Stimulated activated CD8-positive, alpha-beta memory T cell treated with anti-CD3 and anti-CD28 coated beads, Interleukin-4, amount 100 ng/mL, for 4 hours (primary cell): ENCODE measurements at places on chromosomes 2 and 18.

DNA sequence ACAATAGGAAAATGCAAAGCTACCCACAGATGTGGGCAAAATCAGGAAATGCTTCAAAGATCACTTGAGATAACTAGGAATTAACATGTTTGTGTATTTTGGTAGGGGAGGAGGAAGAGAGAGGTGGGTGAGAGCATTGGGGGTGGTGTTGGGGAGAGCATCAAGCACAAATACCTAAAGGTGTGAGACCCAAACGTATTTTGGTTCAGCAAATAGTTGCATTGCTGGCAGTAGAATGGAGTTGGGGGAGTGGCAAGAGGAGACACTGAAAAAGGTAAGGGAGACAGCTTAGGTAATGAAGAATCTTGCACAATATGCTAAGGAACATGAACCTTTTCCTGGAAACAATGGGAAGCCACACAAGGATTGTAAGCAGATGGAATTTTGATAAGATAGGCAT, 1.5 kb upstream of the PELI1 start:
- no peak for DNase-seq

DNA sequence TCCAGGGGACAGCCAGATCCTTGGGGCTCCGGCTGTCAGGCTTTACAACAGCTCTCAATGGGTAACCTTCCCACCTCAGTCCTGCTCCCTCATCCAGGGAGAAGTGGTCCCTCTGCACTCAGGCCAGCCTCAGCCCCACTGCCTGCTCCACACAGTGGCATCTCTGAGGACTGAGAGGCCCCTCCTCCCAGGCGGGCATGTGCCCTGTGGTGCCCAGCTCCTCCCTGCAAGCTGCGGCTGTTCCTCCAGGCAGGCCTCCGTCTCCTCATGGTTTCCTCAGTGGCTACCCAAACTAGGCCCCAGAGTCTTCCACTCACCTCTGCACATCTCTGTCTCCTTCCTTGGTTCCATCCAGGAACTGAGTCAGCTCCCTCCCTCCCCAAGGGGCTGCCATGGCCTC, 81.7 kb upstream of the TMEM200C start:
- no peak for DNase-seq

GRCh38 chr2:95009412-95009811, 16.1 kb upstream of the MAL start:
- DNase-seq, result no peak

- no peak for DNase-seq
Measured at GRCh38 chr2:68366083-68366560, 1.0 kb downstream of the PLEK start.

GRCh38 chr2:71154798-71155197, 24.4 kb downstream of the MPHOSPH10 start:
- DNase-seq, result no peak

DNA sequence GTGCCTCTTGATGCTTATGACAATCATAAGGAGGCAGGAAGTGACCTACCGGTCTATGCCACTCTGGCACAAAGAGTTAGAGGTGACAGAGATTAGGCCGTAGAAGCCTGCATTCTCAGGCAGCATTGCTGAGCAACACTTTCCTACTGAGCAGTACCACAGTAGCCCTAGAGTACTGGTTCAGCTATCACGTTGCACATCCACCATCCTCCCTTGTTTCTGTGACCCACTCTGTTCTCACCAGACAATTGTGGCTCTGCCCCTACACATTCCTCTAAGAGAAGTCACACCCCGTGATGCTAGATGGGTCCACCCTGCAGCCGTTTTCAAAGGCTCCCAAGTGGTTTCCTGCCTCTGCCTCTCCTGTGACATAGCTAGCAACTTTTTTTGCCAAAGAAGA, 22.6 kb upstream of the SUCLG1 start:
- DNase-seq, result no peak

- no peak for DNase-seq
Measured at GRCh38 chr2:102147935-102148334, 5.4 kb downstream of the IL1R1 start.

DNA sequence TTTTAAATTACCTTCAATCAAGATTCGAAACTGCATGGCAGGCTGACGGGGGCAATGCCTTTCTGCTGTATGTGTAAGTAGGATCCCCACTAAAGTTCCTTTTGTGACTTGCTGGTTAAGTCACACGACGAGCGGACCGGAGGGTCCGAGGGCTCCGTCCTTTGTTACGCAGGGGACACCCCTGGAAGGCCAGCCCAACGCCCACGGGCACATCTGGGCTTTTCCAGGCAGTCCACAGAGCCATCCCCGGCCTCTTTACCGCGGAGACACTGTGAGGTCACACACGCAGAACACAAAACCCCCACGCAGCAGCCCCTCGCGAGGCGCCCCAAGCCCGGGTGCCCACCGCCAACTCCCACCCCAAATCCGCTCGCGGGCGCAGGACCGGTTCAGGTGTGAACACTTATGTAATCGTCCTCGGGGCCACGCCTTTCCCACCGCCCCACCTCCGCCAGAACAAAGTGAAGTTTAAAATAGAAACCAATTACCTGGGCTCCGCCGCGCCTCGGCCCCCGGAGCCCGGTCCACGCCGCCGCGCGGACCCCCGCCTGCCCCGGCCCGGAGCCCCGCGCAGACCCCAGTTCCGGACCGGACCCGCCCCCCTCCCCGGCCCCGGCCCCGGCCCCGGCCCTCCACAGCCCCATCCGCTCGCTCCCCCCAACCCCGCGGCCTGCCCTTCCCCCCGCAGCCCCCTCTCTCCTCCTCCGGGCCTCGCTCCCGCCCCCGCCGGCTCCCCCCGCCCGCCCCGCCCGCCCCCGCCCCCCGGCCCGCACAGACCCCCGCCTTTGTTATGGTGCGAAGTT, 4.2 kb downstream of the ZNF516 start:
- no peak for DNase-seq

GRCh38 chr2:33222309-33222708, 254.1 kb upstream of the RASGRP3 start:
- DNase-seq, result no peak
